ENCODE measurements at places on chromosomes 7 and 10.
A peak's percentile ranks its signal among the peaks of the same experiment; 100 is the strongest.

DNA sequence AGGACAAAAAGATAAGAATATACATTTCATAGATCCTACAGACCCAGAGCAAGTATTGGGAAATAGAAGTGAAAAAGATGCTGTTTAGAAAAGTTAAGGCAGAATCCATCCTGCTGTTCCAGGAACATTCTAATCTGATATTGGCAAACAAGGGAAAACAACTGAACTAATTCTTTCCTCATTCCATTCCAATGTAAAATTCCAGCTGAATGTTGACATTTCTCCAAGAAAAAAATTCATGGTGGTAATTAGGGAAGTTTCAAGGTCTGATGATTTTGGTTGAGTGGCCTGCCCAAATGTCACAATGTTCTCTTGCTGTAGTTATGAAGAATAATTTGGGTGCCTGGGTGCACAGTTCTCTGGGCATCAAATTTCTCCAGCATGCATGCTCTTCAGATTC is 15.2 kb downstream of the PIP start:
- DNase-seq = no peak

DNA sequence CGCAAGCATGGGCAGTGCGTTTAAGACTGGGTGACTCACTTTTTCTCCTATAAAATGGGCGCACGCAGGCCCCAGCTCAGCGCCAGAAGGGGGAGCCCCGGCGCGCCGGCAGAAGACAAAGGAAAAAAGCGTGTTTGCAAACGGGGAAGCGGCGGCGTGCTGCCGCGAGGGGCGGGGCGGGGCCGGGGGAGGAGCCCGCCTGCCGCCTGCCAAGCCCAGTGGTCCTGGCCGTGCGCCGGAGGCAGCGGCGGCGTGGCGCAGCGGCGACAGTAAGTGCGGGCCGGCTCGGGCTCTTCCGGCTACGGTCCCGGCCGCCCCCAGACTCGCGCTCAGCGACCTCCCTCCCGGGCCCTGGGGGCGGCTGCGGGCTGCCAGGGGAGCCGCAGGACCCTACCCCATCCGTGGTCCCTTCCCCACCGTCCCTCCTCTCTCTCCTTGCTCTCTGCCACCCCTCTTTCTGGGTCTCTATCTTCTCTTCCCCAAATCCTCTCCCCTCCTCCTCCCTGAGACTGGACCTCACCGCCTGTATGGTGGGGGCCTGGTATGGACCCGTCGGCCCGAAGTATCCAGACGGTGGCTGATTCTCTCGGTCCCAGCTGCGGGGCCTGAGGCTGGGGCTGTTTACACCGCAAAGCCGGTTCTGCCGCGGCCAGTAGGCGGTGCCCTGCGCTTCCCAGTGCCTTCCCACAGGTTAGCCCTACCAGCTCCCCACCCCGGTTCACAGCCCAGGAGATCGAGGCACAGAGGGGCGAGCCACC is at the start of gene SLC29A3:
Gene SLC29A3 (plus strand): TSS at position 218 of the 758 bp plus-strand sequence. CDS start 51 bp downstream, at position 269.
- peak; percentile 73 for DNase-seq

DNA sequence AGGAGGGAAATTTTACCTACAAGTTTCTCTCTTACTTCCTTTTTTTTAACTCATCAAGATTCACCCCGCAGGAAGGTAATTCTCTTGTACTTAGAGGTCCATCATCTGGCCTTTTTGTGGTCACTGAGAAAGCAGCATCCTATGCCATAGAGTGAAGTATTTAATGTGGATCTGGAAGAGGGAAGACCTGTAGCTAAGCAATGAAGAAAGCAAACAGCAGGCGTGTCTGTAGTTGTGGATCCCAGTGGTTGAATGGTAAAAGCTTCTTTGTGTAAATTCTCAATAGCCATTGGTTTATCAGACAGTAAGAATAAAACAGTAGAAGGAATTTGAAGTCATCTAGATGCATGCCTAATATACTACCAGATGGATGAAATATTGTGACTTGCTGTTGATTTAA is 196.4 kb downstream of the ANKRD7 start:
- DNase-seq = no peak

- no peak for DNase-seq
Measured at GRCh38 chr7:95201727-95202126, 122.6 kb downstream of the PON1 start.

DNA sequence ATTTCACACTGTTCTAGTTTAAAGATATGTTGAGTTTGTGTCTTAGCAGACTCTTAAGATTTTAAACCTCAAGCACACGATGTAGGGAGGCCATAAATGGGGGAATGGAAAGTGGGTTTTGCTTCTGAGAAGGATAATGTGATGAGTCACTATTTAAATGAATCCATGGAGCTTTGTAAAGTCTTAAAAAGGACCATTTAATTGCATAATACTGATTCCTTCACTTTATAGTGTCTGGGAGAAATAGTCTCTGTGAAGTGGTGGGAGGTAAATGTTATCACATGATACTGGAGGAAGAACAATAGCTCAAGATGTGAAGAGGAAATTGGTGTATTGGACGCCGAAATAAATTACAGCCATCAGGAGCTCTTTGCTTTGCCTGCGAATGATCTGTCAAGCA is 84.0 kb upstream of the MYO3A start:
- no peak for DNase-seq

GRCh38 chr10:47360419-47361040 is 12.4 kb downstream of the RBP3 start:
- no peak for DNase-seq

- DNase-seq = no peak
Measured at GRCh38 chr7:74495112-74496086, 41.7 kb downstream of the GTF2IRD1 start.

GRCh38 chr10:62726142-62726541 is 78.4 kb upstream of the ADO start:
- no peak for DNase-seq

GRCh38 chr10:117541909-117542705 is 439 bp upstream of the EMX2 start:
- DNase-seq = no peak

GRCh38 chr7:151245360-151246101 is 3.0 kb downstream of the SMARCD3 start:
- DNase-seq = peak; percentile 64

DNA sequence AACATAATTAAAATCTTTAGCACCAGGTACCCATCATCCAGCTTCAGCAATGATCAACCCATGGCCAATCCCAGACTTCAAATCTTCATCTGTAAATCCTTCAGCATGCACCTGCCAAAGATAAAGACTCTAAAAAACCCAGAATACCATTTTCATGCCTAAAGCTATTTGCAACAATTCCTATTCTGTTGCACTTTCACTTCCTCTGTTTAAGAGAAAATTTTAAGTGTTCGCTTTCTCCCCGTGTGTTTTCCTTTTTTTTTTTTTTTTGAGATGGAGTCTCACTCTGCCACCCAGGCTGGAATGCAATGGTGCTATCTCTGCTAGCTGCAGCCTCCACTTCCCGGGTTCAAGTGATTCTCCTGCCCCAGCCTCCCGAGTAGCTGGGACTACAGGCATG is 31.8 kb upstream of the HTR5A start:
- DNase-seq = no peak

DNA sequence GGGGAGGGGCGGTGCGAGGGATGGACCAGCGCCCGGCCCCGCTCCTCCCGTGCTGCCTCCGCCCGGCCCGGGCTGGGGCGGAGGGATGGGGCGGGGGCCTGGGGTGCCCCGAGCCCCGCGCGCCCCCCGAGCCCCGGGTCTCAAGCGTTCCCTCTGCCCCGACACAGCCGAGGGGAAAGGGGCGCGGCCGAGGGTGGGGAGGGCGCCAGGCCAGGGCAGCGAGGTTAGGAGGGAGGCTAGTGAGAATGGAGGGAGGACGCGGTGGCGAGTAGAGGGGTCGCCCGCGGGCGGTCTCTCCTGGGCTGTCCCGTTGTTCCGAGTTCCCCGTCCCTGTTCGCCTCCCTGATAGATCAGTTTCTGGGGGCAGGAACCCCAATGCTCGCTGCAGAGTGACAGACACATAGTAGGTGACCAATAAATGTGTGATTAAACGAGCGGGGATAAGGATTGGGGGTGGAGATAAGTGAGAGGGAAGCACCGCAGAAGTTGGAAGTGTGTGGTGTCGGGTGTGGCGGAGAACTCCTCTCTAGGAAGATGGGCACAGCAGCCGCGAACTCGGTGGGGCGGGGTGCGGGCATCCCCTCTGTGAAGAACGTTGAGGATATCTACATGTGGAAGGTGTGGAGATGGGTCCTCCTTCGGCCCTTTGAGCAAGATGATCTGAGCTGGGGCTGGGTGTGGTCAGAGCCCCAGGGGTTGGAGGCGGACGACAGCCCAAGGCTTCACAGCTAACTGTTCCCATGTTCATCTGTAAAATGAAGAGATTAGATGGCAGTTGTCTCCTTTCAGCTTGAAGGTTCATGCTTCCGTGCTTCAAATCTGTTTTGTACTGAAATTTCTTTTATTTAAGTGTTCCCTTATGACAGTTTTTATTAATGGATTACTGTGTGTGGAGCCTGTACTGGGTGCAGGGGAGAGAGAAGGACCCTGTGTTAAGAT is 580 bp downstream of the ZNF775 start:
- no peak for DNase-seq

DNA sequence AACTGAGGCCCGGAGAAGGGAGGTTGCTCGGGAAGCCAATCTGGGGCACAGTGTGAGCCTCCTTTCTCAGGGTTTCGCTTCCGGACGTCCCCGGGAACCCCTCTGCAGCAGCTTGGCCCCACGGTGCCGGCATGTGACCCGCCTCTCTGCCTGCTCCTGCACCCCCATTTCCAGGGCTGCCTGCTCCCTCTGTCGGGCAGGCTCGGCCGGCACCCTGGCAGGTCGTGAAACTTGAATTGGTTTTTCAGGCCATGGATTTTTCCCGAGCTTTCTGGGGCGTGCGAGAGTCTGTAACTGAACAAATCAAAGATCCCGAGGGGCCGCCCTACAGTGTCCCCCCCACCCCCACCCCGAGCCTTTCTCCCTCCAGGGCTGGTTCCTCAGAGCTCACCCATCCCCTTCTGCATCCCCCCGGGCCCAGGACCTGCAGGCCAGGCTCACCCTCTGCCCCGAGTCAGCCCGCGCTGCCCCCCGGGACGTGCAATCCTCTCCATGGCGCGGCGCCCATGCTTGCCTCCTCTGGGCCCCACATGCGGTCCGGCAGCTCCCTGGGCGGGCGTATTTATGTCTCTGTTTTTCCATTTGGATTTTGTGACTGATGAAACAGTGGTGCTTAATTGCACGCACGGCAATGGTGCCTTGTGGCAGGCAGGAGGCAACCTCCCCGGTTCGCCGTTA is 58.1 kb downstream of the UNCX start:
- no peak for DNase-seq

GRCh38 chr7:78770422-78771410 is 682.8 kb downstream of the MAGI2 start:
- no peak for DNase-seq

DNA sequence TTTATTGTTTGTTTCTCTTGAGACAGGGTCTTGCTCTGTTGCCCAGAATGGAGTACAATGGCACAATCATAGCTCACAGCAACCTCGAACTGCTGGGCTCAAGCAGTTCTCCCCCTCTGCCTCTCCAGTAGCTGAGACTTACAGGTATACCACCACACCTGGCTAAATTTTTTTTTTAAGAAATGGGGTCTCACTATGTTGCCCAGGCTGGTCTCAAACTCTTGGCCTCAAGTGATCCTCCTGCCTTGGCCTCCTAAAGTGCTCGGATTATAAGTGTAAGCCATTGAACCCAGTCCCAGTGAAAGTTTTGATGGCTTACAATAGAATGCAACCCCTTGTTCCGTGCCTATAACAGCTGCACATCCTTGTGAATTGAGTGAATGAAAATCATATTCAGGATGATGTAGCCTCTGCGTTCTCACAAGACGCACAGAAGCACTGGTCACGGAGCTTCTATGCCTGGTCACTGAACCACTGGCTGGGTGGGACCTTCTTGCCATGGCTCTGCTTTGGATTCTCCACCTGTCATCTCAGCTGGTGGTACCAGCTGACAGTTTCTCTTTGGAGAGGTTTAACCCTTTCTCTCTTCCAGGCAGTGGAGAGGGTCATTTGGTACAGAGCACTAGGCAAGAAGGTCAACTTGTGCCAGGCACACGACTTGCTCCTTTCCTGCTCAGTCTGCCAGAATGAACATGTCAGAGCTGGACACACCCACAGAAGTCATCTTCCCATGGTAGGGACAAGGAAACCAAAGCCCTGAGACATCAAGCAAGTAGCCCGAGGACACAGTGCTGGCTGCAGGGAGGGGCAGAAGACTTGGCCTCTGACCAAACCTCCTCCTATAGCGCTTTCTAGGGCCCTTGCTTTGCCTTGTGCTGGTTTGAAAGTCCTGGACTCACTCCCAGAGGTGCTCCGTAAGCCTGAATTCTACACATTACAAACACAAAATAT is 89.6 kb downstream of the ATXN7L1 start:
- DNase-seq = no peak

- no peak for DNase-seq
Measured at GRCh38 chr10:28375399-28376354, 72.8 kb upstream of the MPP7 start.

GRCh38 chr7:131953184-131953583 is 396.8 kb upstream of the PODXL start:
- no peak for DNase-seq

- no peak for DNase-seq
Measured at GRCh38 chr10:24917979-24918378, 34.4 kb downstream of the PRTFDC1 start.

Measured in effector CD4-positive, alpha-beta T cell (primary cell).